GM10248 (cell line): ENCODE measurements at places on chromosomes 6 and 20.

DNA sequence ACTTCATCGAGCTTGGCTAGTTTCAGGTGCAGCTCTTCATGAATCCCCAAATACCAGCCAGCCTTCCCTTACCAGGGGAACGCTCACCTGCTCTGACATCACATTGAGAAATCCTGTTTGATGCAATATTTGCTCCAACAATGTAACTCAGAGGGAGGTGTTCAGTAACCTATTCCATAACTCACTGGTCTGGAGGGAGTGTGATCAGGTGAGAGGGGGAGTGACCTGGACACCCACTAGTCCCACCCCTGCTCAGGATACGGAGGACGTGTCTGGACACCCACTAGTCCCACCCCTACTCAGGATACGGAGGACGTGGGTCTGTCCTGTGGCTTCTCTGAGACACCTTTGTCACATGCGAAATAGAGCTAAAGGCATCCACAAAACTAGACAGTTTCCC lies 70.3 kb downstream of the HUS1B start:
- no peak for DNase-seq

DNA sequence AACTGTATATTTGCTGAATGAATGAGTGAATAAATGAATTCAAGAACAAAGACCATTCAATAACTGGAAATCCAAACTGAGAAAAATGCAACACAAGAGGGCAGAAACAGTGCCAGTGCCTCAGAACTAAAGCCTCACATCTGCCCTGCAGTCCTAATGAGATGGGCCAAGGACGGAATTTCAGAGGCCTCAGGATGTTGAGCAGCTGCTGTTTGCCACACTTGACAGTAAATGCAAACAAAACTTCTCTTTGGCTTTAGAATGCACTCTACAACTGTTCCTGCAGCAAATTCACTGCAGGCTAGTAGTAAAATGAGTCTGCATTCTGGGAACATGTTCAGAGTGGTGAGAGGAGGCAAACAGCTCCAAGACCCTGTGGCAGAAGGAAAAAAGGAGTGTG lies 177.6 kb upstream of the LRFN2 start:
- DNase-seq, result no peak

DNA sequence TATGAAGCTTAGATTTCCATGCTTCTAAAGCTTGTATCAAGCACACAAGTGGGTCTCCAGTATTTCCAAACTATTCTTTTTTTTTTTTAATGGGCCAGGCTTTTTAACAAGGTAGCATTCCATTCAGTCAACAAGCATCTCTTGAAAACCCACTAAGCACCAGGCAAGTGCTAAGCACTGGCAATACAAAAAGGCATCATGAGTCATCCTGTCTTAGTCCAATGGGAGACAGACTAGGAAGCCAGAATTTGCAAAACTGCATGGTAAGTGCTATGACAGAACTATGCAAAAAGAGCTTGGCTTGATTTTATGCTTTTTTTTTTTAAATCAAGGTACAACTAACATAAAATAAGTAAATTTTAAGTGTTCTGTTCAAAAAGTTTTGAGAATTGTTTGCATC lies 109.3 kb upstream of the DST start:
- no peak for DNase-seq

DNA sequence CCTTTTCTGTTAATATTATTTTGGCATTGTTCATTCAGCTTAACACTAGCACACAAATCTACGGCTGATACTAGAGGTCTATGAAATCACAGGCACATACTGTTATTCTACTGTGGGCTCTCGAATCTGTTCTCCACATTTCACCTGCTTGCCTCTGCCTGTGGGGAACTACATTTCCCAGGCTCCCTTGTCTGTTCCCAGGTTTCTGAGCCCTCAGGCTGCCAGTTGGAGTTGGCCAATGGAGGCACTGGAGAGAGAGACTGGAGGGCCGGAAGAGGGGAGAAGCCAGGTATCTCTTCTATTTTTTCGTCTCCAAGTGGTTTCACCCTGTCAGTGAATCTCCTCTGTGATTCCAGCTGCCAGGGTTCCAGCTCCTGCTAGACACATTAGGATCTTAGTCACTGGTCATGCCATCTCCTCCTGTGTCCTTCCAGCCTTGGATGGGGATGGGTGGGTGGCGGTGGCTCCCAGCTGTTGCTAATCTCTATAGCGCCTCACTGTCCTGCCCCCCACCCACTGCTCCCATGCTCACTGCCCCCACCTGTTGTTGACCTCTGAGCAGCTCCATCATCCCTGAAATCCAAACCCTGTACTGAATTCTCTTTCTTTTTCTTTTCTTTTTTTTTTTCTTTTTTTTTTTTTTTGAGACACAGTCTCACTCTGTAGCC lies 188.2 kb downstream of the LRFN2 start:
- DNase-seq, result no peak

DNA sequence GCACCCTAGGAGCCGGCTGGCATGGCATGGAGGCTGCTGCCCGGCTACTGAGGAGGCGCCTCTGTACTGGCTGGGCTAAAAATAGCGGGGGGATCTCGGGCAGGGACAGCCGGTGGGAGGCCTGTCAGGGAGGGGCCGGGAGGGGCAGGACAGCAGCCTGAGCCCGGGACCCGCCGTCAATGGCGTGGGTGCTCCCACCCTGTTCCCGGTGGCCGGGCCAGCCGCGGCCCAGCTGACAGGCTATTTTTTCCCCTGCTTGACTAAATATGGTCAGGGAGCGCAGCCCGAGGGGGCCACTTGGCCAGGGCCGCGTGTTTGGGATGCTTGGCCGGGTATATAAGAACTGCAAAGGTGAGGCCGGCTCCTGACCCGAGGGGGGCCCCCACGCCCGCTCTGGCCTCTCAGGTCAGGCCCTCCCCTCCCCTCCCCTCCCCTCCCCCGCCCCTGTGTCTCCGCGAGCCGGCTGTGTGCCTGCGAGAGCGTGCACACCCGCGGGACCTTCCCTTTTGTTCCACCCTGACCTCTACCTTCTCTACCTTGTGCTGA lies 74.4 kb upstream of the GATA5 start:
- no peak for DNase-seq

GRCh38 chr6:16154904-16155303 lies 26.0 kb downstream of the MYLIP start:
- DNase-seq, result no peak

GRCh38 chr6:20582586-20583443 lies 48.6 kb downstream of the CDKAL1 start:
- DNase-seq, result no peak

GRCh38 chr20:56442389-56443365 lies 25.8 kb upstream of the RTF2 start:
- no peak for DNase-seq

DNA sequence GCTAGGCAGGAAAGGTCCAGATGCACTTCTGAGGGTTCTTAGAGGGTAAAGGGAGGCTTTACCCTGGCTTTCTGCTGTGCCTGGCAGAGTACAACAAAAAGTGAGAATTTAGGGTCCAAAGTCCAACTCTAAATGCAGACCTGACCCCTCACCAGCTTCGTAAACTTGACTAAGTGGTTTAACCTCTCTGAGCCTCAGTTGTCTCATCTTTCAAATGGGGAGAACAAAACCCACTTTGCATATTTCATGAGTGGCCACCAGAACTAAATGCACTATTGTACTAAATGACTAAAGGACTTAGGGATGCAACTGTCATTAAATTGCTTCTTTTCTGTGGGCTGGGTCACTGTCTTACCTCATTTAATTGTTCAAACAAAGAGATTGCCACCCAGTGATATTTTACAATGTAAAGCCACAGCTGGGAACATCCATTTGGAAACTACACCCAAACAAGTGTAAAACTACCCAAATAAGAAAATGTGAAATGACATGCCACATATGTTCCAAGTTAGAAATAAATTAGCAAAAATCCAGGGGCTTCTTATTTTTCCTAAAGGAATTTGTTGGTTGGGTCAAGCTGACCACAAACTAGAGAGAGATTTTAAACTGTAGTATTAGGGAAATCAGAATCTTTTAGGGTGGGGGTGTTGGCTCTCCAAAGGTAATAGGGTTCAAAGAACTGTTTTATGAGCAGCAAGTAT lies 48.3 kb upstream of the RIN2 start:
- no peak for DNase-seq

DNA sequence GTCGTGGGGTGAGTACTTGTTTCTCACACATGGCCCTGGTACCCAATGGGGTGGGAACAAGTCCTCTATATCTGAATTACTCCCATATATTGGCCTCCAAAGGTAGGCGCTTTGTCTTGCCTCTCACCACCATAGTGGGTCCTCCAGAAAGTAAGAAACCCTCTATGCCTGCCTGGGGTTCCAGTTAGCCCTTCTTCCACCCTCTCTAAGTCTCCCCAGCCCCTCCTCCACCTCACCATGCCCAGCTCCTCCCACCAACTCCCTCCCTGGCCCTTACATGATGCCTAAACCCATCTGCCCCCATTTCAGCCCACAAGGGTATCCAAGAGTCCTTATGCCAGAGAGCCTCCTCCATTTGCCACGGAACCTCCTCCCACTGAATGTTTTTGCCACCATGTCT lies 884 bp downstream of the TSPO2 start:
- no peak for DNase-seq

DNA sequence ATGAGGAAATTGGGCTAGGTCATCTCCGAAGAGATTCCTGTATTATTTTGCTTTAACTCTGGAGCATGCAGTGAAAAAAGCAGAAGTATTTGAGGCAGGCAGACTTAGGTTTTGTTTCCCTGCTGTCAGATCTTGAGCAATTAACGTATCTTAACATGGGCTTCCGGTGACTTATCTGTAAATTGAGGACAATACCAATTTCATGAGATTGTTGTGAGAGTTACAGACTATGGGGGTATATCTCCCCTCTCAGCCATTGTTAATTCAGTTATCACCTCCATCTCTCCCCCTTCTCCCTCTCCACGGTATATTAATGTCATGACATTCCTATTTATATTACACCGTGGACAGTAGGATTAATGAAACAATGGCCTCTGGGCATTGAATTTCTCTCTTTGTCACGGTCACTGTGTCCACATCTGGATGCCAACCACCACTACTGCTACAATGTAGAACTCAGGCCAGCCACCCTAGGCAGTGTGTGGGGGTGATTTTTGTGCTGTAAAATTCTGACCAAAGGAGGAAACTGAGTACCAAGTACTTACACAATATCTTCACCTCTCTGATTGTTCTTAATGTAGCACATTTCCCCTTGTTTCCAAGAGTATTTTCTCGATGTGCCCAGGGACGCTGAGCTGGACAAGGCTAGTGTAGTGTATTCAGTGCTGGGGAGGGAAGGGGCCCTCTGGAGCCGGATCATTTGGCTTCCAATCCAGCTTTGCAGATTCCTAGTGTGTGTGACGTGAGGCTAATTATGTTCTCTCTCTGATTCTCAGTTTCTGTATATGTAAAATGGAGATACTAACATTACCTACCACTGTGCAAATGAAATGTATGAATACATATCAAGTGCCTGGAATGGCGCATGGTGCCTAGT lies 77.2 kb downstream of the GCNT2 start:
- no peak for DNase-seq

GRCh38 chr20:53427951-53428350 lies 165.7 kb downstream of the ZNF217 start:
- DNase-seq, result no peak

DNA sequence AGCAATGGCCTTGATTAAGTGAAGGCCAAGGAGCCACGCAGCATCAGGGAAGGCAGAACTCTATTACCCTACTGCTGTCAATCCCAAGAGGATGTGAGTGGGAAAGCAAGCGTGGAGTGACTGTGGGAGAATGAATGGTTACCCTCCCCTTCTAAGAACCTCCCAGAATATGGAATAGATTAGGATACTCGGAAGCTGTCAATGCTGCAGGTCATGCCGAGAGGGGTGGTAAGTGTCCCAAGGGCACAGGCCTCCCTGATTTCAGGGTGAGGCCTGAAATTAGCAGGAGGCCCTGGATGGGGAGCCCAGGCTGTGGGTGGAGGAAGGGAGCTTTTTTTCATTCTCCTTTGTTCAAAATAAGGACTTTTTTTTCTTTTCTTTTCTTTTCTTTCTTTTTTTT lies 179.9 kb upstream of the JAG1 start:
- DNase-seq, result no peak

DNA sequence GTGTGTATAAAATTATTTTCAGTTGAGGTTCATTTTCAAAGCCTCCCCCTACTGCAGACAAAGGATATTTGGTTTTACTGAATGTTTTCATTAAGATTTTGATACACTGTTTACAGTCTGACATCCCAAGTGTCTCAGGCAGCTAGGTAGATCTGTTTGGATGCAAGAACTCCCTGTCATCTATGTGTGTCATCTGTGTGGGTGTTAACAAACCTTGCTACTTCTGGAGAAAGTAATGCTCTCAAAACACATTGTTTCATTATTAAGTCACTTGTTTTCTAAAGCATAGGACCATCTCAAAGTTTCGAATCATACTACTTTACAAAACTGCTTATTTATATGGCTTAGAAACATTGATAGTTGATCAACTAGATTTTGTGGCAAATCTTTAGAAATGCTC lies 114.5 kb upstream of the TMEM170B start:
- no peak for DNase-seq
